C1 segment of cervical spinal cord (tissue), 14 donors: ENCODE measurements at places on chromosomes 7 and 10.

DNA sequence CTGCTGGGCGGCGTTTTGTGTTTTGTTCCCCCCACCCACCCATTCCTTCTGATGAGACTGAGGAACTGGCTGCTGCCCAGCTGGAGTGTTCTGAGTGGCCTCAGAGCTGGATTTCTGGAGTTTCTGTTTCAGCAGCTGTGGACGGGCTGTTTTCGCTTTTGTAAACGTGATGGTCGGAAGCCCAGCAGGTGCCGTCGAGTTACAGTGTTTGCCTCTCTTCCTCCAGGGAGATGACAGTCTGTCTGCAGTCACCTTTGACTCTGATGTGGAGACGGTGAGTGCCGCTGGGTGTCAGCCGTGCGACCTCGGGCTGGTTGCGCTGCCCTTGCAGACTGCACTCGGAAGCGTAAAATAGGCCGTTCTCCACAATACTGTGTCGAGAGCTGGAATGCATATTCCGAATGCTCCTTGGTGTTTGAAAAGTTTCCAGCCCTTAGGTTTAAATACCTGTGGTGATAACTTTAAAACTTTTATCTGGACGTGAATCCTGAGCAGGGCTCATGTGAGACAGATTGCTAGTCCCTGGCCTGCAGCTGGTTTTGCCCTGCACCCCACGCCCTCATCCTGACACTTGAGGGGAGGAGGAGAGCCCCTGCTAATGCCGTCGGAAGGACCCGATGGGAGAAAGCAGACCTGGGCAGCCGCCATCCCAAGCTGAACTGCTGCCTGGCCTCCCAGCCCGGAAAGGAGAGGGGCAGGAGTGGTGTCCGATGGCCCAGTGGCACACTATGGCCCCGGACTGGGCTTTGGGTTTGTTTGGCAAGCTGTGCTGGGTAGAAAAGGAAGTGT lies 8.3 kb downstream of the IQCE start:
- DNase-seq: no peak

DNA sequence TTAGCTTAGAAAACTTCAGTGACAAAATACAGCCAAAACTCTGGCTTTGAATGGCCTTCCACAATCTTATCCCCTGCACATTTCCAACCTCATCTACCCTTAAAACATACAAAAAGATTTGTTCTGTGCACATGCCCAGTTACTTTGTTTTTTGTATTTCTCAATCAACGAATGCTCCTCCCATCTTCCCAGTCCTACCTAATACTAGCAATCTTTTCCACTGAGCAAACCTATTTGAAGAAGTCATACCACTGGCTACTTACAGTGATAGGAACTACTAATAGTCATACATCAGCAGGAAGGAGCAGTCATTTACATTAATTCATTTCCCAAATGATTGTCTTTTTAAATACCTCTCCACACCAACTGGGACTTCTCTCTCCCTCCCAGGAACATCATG lies 2.5 kb downstream of the USP54 start:
- DNase-seq: no peak

- DNase-seq: no peak
Observed at GRCh38 chr7:133534816-133535215, 281.9 kb downstream of the EXOC4 start.

DNA sequence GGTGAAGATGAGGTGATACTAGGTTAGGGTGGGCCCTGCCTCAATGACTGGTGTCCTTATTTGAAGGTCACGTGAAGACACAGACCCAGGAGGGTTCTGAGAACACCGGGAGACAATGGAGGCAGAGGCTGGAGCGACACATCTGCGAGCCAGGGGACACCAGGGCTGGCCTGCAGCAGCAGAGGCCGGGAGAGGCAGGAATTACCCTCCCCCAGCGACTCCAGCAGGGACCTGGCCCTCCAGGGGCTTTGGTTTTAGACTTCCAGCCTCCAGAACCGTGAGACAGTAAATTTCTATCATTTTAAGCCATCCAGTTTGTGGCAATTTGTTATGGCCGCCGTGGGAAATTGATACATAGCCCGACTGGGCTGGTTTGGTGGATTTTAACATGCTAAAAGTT lies 152.2 kb downstream of the DNAJB6 start:
- no peak for DNase-seq

- no peak for DNase-seq
Observed at GRCh38 chr7:27103489-27104226, 1.2 kb upstream of the HOXA2 start.

- peak; percentile 5 for DNase-seq
Observed at GRCh38 chr7:29457141-29457561, 106.5 kb upstream of the PRR15 start.

GRCh38 chr7:39353615-39354376 lies 212.4 kb upstream of the YAE1 start:
- DNase-seq: no peak

DNA sequence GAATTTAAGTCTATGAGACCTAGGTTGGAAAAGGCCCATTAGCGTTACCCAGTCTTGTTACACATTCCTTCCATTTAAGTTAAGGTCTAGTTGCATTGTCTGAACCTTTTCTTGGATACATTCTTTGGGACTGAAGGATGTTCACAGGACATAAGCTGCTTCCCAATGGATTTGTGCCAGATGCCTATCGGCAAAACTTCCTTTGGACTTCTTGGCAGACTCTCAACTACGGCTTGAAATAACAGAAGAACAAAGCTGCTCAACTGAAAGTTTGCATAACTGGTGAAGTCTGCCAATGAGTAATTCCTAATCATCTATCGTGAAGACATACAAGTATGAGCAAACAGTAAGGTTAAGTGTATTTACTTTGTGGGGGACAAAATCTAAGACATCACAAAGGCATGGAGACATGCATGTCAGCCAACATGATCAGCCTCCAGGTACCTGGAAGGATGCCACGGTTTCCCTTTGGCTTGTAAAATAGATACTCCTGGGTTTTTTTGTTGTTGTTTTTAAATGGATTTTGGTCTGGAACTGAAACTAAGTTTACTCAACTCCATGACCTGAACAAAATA lies 35.4 kb downstream of the MALSU1 start:
- peak; percentile 0 for DNase-seq

DNA sequence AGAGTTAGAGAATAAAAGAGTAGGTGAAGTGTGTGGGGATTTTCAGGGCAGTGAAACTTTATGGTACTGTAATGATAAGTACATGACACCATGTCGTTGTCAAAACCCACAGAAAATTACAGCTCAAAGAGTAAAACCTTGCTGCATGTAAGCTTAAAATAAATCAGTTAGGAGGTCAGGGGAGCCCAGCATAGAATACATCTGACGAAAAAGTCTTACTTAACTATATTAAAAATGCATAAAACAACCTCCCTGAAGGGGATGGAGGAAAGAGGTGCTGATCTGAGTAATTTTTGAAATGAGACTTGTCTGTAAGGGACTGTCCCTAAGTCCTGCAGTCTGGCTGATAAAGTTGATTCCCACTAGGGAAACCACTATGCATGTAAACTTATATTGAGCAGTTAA lies 49.8 kb upstream of the AKR1E2 start:
- DNase-seq: no peak

DNA sequence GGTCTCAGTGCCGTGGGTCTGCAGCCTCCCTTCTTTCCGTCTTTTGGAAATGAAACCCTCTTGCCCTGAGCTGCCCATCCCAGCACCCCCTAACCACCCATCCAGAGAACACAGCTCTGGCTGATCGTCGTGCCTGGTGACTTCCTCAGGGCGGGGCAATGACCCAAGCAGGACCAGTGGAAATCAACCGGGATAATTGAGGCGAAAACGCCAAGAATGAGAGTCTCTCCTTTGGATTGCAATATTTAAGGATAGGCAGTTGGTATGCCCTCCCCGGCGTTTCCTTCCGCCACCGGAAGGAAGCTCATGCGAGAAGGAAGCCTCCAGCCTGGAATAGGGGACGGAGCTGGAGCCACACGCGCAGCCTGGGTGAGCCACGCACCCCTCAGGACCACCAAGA lies 73.7 kb upstream of the PFKP start:
- no peak for DNase-seq

GRCh38 chr7:24883622-24884013 lies 96.4 kb downstream of the OSBPL3 start:
- no peak for DNase-seq

GRCh38 chr10:35194906-35195305 lies 68.3 kb downstream of the CREM start:
- no peak for DNase-seq

- DNase-seq: no peak
Observed at GRCh38 chr10:30456266-30456665, 22.3 kb downstream of the MAP3K8 start.

DNA sequence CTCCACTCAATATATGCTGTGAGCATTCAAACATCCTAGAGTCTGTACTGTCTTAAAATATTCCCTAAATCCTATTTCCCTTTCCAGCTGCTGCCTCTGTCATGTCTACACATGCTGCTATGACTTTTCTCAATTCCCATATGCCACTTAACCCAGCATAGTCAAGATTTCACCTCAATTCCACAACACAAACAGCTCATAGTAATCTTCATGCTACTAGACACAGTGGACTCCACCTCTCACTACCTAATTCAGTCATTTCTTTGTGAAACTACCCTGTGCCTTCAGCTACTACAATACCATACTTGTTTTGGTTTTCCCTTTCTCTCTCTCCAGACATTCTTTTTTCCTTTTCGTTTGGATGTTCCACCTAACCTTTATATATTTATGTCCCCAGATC lies 45.5 kb downstream of the GSAP start:
- DNase-seq: no peak

DNA sequence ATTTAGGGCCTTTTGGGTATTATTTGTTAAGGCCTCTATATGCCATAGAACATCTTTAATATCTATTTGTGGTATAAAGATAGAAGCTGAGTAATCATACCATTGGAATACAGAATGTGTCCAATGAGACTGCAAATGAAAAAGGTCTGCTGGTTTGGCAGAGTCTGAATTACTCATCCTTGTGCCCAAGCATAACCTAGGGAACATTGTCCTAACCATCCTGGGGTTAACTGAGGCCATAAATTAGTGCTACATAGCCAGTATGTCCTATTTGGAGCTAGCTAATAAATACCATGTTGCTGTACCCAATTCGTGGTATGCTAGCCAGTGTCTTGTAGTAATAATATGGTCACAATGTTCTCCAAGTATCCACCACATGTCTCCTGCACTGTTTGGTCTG lies 117.1 kb downstream of the ANKRD26 start:
- no peak for DNase-seq

DNA sequence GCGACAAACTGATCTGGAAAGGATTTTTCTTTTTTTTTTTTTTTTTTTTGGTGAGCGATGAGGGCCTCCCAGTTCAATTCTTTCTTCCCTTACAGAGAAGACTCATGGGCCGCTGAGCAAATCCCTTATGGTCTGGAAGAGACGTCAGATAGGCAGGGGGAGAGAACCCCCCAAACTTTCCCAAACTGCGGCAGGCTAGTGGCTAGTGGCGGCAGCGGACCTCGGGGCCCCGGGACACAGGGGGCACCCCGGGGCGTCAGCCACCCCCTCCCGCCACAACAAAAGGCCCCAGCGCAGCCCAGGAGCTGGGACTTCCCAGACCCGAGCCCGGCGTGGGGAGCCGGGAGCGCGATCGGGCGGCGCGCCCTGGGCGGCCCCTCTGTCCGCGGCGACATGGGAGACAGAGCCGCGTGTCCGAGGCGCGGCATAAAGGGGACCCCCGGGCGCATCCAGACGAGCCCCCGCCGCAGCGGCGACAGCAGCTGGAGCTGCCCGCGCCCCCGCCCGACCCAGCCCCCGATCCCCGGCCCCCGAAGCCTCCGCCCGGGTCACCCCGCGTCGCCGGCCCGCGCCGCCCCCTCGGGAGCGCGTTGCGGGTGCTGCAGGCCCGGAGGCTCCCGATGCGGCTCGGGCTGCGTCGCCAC lies 755 bp downstream of the FAM171A1 start:
- DNase-seq: peak; percentile 36

- DNase-seq: no peak
Observed at GRCh38 chr7:45182856-45183710, 25.5 kb downstream of the RAMP3 start.

DNA sequence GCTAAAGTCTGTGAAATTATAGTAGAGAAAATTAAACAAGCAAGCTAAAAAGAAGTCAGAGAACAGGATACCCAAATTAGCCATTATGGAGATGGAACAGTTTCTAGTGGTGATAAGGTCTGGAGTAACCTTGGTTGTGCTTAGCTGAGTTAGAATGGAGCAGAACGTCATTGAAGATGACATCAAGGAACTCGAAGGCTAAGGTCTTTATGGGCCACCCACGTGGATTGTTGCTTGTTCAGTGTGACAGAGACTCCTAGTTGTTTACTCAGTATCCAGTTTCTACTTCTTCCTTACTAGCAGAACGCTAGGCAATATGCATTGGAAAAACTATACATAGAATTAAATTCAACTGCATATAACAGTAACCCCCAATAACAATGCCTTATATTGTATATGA lies 39.7 kb downstream of the AHCYL2 start:
- no peak for DNase-seq

DNA sequence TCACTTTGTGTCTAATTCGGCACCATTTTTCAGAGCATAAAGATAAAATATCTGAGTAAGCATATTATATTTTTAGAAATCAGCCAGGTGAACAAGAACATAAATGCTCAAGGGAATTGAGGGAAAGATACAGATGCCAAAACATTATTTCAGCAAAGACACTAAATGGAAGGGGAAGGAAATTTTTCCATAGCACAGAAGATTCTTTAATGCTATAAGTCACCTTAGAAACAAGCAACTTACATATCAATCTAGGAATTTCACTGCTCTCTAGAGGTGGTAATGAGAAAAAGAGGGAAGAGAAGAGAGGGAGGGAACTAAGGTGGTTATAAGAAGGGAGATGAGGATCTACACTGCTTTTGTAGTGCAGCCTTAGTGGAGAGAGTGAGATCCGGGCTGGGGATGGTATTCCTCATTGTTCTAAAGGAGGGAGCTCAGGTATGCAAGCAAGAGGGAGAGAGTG lies 20.4 kb downstream of the ZNF365 start:
- DNase-seq: no peak

DNA sequence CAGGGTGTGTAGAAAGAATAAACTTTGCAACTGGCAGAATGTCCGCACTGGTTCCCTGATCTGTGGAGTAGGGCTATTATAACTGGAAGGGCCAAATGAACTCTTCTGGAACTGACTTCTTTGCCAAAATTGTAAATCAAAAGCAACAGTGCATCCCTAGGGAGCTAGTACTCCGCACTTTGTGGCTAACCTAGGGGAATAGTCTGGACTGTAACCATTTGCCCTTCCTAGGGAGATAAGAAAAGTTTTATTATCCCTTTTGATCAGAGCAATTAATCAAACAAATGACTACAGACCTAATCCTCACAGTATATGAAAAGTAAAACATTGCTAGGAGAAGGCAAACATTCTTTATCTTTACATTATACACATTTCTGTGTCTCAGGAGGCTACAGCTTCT lies 45.5 kb upstream of the STEAP1B start:
- DNase-seq: no peak

GRCh38 chr7:155743177-155743576 lies 69.1 kb downstream of the SHH start:
- DNase-seq: no peak

- DNase-seq: no peak
Observed at GRCh38 chr7:127791446-127792189, 139.6 kb downstream of the SND1 start.

DNA sequence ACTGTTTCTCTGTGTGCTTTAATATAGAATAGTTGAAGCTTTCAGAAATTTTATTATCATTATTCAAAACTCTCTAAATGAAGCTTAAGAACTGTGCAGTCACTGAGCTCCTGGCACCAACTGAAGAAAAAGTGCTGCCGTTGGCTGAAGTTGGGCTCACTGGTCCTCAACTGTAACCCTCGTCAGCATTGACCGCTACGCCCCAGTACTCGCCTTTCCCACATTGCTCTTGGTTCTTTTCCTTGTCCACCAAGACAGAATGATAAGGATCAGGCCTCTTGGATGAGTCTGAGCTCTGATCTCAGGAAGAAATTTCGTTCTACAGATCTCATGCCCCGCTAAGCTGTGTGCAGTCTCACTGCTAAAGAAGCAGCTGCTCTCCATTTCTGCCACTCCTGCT lies 7.9 kb upstream of the TAF3 start:
- DNase-seq: no peak
